ENCODE measurements at places on chromosomes 1 and 21.

- DNase-seq = peak; percentile 78
Observed at GRCh38 chr1:175887981-175888428, 144.6 kb upstream of the TNR start.

GRCh38 chr1:27560268-27561123 is 43.4 kb downstream of the AHDC1 start:
- no peak for DNase-seq

- no peak for DNase-seq
Observed at GRCh38 chr1:21514245-21514644, 5.0 kb downstream of the ALPL start.

GRCh38 chr1:29924017-29924431 is 687.7 kb downstream of the PTPRU start:
- no peak for DNase-seq

DNA sequence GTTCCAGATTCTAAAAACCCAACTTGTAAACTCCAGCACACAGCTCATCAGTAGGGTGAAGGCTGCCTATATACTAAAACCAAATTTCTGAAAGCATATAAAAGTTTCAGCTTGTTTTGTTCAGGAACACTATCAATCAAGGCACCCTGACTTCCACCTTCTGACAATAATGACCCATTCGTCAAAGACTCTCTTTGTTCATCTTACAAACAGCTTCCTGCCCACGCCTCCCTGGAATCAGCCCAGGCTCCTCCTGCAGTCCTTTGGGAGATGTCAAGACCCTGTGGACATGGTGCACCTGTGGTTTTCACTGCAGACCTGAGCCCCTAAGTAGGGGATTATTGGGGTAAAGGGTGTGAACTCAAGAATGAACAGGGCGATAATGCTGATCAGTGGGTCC is 178.9 kb upstream of the CAMK1G start:
- no peak for DNase-seq

Measured in occipital lobe (tissue), 3 donors.